ENCODE measurements at places on chromosomes 6 and 20. TPM values are rescaled to one million over a fixed set of nuclear protein-coding genes. Genes with fewer than 3 reads are reported as not detected.

The ROS1 gene
- total RNA-seq: not detected

The VSTM2L gene
- 2.3 TPM for total RNA-seq

The FAM162B gene
- not detected for total RNA-seq

The PRL gene
- not detected for total RNA-seq

The SPEF1 gene
- 2.6 TPM for total RNA-seq

The SIRPD gene
- 0.37 TPM for total RNA-seq

The SPATS1 gene
- not detected for total RNA-seq

The C20orf202 gene
- total RNA-seq: not detected

The DBNDD2 gene
- total RNA-seq: 77.1 TPM

The SPATA25 gene
- 6.3 TPM for total RNA-seq

The MYLK2 gene
- total RNA-seq: 0.18 TPM

The AMD1 gene
- 46.4 TPM for total RNA-seq

The MARCKS gene
- total RNA-seq: 93.2 TPM

DNA sequence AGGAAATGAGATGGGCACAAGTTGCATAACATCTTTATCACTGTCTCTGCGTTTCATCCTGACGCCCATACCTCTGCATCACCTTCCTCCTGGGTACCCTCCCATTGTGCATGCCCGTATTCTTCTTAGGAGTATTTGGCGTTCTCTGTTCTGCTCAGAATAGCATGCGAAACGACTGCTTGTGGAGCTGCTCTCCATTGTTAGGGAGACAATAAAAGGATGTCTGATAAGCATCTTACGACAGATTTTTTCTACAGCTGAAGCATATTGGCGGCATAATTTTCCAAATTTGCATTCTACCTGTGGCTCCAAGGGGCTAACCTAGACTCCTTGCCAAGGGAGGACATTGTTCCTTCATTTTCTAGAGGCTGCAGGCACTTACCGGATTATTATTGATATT is 118.6 kb downstream of the EDN1 start:
- DNase-seq: no peak

DNA sequence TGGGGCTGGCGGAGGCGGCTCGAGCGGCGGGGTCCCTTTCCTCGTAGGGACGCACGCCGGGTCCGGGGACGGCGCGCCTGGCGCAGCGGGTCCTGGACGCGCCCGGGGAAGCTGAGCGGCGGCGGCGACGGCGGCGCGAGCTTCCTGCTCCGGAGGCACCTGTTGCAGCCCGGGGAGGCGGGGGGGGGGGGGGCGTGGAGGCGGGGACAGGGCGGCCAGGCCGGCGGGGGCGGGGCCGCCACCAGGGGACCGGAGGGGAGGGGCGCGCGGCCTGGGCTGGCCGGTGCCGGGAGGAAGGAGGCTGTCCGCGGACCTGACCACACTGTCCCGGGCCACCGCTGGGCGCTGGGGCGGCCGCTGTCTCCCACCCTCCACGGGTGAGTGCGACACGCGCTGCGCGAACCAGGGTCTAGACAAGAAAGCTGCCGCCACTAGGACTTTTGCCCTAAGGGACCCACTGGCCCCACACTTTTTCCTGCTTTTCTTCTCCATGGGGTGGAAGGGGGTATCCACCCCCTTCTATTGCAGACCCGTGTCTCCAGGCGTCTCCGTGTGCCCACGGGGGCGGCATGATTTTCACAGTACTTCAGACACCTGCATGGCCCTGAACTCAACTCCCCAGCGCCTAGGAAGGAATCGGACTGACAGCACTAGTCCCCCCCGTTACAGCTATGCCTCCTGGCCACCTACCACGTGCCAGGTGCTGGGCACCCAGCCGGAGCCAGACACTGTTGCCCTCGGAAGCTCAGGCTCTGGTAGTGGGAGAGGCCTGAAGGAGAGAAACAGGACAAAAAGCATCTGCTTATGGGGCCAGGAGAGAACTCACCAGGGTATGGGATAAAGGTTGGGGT is at the start of gene NFATC2:
Gene NFATC2 (minus strand): TSS at position 149 of the 851 bp plus-strand sequence. CDS start 220 bp downstream, outside the sequence.
- DNase-seq: no peak

DNA sequence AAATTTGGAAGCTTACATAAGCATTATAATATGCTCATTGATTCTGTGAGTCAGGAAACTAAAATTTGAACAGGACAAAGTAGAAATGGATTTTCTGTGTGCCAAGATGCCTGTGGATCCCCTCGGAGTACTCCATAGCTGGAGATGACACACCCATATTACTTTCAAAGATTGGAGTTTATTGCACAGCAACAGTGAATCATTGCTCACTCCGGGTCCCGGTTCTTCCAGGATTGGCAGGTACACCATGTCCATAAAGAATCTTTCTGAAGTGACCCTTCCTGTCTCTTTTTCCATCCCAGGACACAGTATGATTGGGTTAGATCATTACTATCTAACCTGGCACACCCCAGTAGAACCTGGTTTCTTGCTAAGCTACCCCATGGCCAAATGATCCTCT is 2.7 kb upstream of the BTN2A2 start:
- DNase-seq: no peak

GRCh38 chr6:128172752-128173682 is 272.2 kb upstream of the THEMIS start:
- no peak for DNase-seq

- DNase-seq: no peak
Observed at GRCh38 chr6:148551226-148551625, 195.6 kb upstream of the UST start.

GRCh38 chr6:30787954-30788353 is 43.6 kb upstream of the IER3 start:
- DNase-seq: no peak

- no peak for DNase-seq
Observed at GRCh38 chr6:152078001-152078400, 270.5 kb downstream of the ESR1 start.

GRCh38 chr20:16069389-16070010 is 503.7 kb downstream of the KIF16B start:
- DNase-seq: no peak

- DNase-seq: no peak
Observed at GRCh38 chr6:23661549-23661948, 464.5 kb upstream of the NRSN1 start.

GRCh38 chr6:121630716-121631115 is 195.3 kb downstream of the GJA1 start:
- DNase-seq: no peak

GRCh38 chr20:35523298-35523888 is 6.1 kb downstream of the C20orf173 start:
- peak; percentile 27 for DNase-seq

- no peak for DNase-seq
Observed at GRCh38 chr6:126976253-126976797, 142.1 kb upstream of the RSPO3 start.

GRCh38 chr20:37564388-37565133 is 36.9 kb upstream of the BLCAP start:
- peak; percentile 61 for DNase-seq

DNA sequence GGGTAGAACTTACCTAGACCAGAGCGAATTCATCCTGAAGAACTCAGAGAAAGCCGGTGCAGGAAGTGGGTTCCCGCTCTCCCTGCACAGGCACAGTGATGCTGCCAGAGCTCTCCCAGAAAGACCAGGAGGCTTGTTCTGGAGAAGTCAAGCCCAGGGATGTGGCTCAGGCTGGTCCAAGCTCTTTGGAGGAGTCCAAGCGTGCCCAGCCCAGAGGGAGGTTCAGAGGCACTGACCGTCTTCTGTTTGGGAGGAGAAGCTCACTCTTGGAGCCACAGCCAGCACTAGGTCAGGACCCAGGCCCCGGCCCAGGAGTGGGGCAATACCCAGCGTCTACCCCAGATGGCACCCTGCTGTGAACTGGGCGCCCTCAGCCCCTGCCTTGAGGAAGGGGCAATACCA is 1.5 kb upstream of the PMEPA1 start:
- DNase-seq: no peak

DNA sequence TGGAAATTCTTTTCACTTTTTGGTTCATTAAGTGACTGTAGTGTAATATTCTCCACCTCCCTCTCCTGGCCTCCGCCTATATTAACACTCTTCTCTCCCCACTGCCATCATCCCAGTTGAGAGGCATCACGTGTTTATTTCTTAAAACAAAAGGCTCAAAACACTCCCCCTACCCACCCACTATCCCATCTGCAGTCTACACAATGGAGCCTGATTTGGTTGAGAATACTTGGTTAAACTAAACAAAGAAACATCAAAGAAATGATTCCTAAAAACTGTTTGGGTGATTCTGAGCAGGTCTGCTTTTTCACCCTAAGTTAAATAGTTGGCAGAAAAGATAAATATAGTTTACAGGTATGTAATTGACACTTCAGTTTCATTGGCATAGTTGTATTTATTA is 5.9 kb downstream of the TFAP2B start:
- no peak for DNase-seq

DNA sequence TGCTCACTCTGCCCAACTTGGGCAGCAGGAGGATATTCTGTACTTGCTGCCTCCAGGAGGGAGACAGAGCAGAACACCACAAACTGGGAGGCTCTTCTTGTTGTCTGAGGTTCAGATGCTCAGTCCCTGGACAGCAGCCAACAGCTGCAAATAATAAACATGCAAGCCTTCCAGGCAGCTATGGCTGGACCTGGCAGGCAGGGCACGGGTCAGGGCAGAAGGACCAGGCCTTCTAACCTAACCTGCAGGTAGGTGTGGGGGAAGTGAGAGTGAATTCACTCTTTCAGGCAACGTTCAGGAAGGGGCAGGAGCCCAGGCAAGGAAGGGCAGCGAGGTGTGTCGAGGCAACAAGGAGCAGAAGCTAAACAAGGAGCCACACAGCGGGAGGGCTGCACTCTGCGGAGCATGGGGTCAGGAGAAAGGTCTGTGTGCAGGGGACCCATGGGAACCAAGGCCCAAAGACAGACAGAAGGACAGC is 31.5 kb downstream of the NINL start:
- DNase-seq: no peak

DNA sequence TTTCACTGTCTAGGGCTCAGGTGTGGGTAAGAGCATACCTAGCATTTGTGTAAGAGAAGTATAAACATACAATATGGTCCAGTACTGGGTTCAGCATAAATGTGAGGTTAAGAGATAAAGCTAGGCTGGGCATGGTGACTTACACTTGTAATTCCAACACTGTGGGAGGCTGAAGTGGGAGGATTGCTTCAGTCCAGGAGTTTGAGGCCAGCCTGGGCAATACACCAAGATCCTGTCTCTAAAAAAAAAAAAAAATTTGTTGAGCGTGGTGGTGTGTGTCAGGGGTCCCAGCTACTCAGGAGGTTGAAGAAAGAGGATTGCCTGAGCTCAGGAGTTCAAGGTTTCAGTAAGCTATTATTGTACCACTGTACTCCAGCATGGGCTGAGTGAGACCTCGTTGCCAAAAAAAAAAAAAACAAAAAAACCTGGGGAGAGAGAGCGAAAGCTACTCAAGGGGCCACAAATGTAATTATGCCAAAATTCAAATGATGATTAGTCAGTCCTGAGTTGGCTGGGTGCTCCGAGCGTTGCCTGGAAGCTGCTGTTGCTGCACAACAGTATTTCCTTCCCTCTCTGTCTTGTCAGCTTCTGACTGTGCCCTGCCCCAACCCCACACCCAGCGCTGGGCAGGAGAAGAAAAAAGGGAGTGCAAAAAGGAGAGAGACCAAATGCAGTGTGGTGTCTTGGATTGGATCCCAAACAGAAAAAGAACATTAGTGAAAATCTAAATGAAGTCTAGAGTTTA is 24.0 kb downstream of the CMTR1 start:
- no peak for DNase-seq

- no peak for DNase-seq
Observed at GRCh38 chr20:54598352-54598751, 123.0 kb downstream of the DOK5 start.

GRCh38 chr20:53322651-53323050 is 271.0 kb downstream of the ZNF217 start:
- DNase-seq: no peak

DNA sequence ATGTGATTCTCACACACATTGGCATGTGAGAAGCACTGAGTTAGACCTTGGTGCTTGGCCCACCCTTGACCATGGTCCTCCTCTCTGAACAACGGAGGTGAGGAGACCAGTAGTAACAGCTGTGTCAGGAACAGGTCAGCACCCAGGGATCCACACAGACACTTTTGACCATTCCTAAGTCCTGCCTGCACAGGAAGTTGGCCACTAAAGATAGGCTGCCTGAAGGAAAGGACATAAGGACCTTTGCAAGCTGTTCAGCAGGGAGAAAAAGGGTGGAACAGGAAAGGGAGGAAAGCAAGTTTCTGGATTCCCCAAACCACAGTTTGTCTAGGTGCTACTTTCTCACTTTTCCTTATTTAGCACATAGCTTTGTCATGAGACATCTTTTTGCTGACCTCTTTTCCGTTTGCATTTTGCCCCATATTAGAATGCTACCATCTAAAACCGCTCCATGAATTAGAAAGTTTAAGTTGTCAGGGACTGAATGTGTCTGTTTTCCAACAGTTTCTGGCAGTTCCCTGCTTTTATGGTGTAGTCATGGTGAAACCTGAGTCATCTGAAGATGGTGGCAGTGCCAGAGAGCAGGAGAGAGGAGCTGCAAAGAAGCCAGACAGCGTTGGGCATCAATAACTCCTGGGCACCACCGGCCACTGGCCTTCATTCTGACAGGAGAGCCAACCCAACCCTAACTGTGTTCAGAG is 1.1 kb upstream of the CD109 start:
- DNase-seq: peak; percentile 74

DNA sequence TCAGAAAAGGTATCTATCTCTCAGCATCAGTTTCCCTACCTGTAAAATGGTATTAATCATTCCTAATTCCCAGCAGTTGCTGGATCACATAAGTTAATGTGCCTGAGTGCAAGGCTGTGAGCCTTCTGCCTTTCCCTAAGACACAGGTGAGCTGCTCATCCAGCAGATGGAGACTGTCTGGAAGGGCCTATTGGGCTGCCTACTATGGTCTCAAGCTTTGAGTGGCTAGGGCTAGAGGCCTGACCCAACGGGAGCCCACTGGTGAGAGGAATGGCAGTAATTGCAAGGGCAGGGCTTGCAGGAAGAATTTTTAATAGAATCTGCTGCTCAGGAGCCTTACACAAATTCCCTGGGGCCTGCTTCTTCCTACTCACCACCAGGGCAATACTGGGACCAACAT is 4.3 kb downstream of the KHDC1 start:
- DNase-seq: no peak

DNA sequence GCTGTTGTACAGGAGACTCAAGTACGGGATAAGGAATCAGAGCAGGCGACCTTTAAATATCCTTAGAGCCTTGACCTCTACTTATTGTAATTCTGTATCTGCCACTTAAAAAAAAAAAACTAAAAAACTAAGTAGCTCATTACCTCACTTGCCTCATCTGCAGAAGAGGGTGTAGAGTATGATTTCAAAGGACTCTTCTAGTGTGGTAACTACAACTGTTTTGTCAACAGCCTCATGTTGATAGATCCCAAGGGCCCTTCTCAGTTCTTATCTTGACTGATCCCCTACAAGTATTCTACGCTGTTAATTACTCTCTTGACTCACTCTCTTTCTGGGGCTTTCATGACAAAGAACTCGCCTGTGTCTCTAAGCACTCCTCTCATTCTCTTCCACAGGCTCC is 16.7 kb upstream of the PDYN start:
- no peak for DNase-seq

DNA sequence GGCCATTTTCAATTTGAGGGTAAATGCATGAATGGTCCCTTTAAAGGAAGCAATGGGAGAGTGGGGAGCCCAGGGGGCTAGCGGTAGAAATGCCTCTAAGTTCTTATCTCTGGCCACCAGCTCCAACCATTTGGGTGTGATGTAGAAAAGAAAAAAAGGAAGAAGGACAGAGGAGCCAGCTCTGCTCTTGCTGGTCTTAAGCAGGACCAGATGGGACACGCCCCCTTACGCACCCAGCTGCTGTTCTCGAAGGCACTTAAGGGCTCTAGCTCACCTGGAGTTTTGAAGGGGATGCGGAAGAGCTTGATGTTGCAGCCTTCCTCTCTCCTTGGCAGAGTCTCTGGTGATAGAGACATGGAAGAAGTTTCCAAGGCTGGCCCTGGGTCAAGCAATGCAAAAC is 59.5 kb upstream of the RNF144B start:
- DNase-seq: no peak

GRCh38 chr20:58271606-58272351 is 37.7 kb upstream of the RAB22A start:
- DNase-seq: no peak
